ENCODE measurements at places on chromosomes 1 and 21.

- DNase-seq, result no peak
These were observed 2.9 kb downstream of the CHAF1B start for GRCh38 chr21:36388096-36388495.

DNA sequence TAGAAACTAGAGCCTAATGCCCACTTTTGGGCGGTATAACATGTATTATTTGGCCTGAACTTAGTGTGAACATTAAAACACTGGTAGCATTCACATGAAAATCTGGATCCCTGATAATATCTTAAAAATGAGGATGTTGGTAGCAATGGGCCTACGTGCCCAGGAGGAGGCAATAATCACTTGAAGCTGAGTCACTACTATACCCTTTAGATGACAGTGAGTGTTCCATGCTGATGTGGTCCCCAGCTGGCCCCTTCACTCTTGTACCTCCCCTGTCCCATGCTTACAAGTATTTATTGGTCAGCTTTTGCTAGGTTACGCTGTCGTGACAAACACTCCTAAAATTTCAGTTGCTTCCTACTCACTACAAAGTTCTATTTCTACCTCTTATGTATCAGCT lies 23.0 kb upstream of the POU2F1 start:
- DNase-seq, result no peak

GRCh38 chr1:115829023-115829674 lies 11.8 kb downstream of the NHLH2 start:
- DNase-seq, result peak; percentile 96

DNA sequence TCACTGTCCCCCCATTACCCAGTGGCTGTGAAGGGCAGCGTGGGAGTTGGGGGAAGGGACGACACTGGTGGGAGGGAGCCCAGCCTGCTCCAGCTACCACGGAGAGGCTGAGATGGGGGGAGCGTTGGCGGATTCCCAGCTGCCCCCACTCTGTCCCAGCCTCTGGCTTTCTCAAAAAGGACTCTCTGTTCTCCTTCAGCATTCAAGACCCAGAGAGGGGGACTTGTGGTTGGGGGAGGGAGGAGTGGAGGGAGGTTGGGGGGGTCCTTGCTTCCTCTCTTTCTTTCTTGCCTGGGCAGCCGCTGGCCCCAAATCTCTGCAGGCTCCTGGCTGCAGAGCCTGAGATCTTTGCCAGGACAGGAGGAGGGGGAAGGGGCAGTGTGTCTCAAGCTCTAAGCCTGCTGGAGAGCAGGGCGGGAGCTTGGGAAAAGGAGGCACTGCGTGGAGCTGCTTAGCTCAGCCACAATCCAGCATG lies 2.2 kb downstream of the ATP1A2 start:
- peak; percentile 19 for DNase-seq

DNA sequence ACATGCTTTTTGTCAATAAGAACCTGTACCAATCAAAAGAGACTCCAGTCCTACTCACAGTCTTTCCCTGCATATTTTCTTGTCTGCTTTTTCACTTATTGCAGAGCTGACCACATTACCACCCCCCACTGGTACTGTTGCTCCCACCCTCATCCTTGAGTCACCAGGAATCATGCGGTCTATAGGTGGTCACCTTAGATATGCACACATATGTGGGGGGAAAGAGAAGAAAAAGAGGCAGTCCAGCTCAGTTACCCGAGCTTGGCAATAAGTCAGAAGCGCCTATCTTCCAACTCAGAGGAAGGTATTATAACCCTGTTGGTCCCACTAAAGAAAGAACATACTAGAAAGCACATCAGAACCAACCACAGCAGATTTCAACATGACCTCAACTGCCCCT lies 119.2 kb downstream of the SMYD2 start:
- no peak for DNase-seq

DNA sequence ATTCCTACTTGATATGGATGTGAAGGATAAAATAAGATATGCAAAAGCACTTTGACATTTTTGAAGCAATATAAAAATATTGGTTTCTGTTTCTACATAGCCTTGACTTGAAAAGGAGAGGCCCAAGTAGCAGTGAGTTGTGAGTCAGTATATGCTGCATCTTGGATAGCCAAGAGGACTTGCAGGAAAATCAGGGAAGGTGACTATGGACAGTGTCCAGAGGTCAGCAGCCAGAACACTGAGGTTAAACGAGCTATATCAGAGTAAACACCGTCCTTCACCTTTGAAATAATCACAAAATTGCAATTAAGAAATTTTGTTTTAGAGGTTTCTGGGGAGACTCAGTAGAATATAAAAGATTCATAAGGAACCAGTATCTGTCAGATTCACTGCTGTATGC lies 6.6 kb upstream of the AMPD1 start:
- DNase-seq, result no peak

GRCh38 chr1:118381197-118381869 lies 196.3 kb upstream of the SPAG17 start:
- DNase-seq, result no peak

GRCh38 chr1:90831910-90832309 lies 114.8 kb upstream of the BARHL2 start:
- no peak for DNase-seq

GRCh38 chr1:35452106-35452774 lies 105.0 kb downstream of the KIAA0319L start:
- peak; percentile 60 for DNase-seq

DNA sequence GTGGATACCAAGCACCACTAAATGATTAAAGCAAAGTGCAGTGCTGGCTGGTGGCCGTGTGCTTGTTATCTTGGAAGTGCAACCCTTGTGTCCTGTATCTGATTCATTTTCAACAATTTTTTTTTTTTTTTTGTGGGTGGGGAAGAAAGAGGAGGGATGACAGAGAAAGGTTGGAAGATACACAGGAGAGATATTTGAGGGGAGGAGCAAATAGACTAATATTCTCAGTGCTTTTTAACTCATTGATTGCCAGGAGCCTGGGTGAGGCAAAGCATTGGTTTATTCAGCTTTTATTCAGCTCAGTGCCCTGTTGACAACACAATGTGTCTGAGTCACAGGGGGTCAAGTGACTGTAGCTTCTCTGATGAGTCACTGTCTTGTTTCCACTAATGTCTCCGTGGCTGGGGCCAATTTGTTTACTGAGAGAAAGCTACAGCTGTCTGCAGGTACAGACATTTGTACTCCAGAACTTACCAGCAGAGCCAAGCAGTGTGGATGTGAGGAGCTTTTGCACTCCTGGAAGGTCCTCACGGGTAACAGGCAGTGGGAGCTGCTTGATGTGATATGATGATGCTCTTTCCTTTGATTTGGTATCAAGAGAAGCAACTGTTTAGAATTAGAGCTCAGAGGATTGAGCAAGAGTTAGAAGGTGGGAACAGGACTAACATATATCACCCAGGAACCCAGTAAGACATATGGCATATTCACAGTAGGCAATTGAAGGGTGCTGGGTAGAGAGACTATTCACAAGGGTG lies 23.6 kb upstream of the DNM3 start:
- peak; percentile 95 for DNase-seq

GRCh38 chr1:231571904-231572303 lies 43.4 kb downstream of the TSNAX start:
- DNase-seq, result peak; percentile 49

GRCh38 chr1:218679988-218680748 lies 335.0 kb downstream of the TGFB2 start:
- peak; percentile 82 for DNase-seq

- peak; percentile 40 for DNase-seq
These were observed 16.1 kb upstream of the CHI3L1 start for GRCh38 chr1:203202431-203203245.

GRCh38 chr21:34730194-34730593 lies 61.4 kb downstream of the CLIC6 start:
- no peak for DNase-seq

DNA sequence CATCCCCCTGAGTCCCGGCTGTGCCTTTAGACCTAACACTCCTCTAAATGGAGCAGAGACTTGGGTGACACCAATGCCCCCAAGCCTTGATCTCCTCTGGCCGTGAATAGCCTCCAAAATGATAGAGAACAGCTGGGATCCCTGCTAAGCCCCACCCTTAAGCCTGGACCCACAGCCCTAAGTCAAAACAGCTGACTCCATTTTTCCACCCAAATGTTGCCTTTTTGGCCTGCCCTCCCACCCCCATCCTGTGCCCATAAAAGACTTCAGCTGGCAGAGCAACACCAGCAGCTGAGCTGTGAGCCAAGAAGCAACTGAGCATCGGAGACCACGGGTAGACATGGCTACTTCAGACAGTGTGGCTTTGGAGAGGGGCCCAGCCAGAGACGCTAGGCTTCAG lies 420.8 kb downstream of the NPHP4 start:
- no peak for DNase-seq

DNA sequence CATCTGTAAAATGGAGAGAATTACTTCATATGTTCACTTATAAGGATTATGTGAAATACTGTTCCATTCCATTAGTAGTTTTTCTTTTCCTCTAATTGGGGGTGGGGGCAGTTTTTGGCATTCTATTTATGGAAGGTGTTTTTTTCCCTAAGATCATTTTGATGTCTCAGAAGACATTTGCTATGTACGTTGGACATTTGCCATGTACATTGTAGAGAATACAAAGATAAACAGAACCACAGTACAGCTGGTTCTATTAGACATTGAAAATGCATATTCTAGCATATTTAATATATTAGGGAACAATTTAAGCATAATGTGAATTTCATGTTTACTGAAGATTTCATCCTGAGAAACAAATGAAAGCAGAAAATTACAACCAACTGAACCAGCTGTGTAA lies 98.5 kb downstream of the PTBP2 start:
- no peak for DNase-seq

GRCh38 chr21:36035381-36035791 lies 24.9 kb downstream of the SETD4 start:
- no peak for DNase-seq

All from epithelial cell of esophagus (primary cell).